ENCODE measurements at places on chromosomes 3 and 15. TPM values are rescaled to one million over a fixed set of nuclear protein-coding genes. Genes with fewer than 3 reads are reported as not detected.

Gene ATP8B4
- 0.89 TPM for total RNA-seq

Gene KCNMB2
- 7.9 TPM for total RNA-seq

Gene FBXW12
- not detected for total RNA-seq

Gene CFAP44
- 1.5 TPM for total RNA-seq

Gene C3orf52
- 10.9 TPM for total RNA-seq

Gene LRRC31
- total RNA-seq = not detected

Gene CCDC39
- total RNA-seq = not detected

Gene MANF
- 190 TPM for total RNA-seq

Gene THRB
- 1.3 TPM for total RNA-seq

Gene GUCA1C
- 0.39 TPM for total RNA-seq

Gene NR1I2
- not detected for total RNA-seq

Gene PDCD10
- 140 TPM for total RNA-seq

Gene AHSG
- not detected for total RNA-seq

GRCh38 chr15:66879531-66880368 lies 177.7 kb downstream of the SMAD6 start:
- peak; percentile 19 for DNase-seq

DNA sequence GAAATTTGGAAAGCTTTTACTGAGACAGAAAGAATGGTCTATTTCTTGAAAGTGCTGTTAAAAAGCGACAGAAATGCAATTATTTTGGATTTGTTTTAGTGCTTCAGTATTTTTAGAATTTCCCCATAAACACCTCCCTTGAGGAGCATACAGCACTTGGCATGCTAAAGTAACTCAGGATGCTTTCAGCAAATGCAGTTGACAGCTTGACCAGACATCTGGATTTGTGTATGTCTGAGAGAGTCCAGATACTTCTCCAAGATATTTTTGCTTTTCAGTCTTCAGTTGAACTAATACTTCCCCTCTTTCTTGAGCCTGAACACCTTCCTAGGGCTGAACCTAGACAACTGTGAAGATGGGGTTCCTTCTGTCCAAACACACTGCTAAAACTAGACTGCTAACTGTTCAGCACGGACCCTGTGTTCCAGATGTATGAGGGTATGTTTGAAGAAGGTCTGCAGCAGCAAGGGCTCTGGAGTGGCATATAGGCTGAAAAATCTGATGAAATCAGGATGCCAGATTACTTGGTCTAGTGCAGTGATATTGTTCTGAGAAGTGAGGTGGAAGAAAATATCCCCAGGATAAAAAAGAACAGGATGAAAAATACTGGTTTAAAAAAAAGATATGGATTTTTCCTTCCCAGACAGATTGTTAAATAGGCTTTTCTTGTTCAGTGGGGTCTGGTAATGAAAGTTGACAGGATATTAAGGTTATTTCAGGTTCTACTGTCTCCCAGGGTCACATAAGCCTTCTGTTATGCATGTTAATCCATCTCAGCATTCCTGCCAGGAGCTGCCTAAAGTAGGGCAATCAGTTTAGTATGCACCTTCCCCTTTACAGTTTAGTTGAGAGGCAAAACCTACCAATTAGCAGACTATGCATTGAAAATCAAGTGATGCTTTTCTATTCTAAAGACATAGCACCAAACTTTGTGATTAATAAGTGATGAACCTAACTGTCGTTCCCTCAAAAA lies 516.9 kb upstream of the TBL1XR1 start:
- no peak for DNase-seq

DNA sequence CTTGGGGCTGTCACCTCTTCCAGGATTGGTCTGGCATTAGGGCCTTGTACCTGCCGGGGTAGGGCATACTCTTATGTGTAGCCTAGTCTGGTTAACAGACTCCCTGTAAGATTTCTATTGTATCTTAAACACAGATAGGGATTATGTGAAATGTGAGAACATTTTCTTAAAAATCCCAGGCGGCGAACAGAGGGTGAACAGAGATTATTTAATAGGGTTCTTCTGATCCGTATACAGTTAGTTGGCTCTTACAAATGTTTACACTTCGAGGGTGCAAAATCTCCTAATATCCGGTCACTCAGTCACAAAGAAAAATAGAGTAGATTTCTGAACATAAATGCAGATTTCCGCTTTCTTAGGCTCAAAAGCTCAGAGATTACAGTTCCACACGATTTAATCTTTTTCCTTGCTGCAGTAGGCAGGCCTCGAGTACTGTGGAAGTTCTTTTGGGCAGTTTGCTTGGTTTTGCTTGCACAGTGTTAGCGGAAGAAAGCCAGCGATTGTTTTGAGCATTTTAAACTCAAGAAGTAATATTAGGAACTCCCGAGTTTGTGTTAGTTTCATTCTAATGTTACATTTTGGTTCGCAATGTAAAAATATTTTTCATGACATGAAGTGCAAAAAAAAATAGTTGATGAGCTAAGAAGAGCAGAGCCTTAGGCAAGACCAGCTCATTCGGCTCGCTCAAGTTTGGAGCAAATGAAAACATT lies 993 bp downstream of the PLCL2 start:
- DNase-seq = no peak

- DNase-seq = no peak
These were observed at the start of gene ATP2B2 for GRCh38 chr3:10505050-10505790. ATP2B2 (minus strand) TSS chr3:10505586; CDS start chr3:10449543, 56,043 bp downstream.

GRCh38 chr15:58241872-58242271 lies 103.7 kb downstream of the AQP9 start:
- DNase-seq = no peak

- DNase-seq = no peak
These were observed 26.9 kb upstream of the WDR72 start for GRCh38 chr15:53786401-53786800.

DNA sequence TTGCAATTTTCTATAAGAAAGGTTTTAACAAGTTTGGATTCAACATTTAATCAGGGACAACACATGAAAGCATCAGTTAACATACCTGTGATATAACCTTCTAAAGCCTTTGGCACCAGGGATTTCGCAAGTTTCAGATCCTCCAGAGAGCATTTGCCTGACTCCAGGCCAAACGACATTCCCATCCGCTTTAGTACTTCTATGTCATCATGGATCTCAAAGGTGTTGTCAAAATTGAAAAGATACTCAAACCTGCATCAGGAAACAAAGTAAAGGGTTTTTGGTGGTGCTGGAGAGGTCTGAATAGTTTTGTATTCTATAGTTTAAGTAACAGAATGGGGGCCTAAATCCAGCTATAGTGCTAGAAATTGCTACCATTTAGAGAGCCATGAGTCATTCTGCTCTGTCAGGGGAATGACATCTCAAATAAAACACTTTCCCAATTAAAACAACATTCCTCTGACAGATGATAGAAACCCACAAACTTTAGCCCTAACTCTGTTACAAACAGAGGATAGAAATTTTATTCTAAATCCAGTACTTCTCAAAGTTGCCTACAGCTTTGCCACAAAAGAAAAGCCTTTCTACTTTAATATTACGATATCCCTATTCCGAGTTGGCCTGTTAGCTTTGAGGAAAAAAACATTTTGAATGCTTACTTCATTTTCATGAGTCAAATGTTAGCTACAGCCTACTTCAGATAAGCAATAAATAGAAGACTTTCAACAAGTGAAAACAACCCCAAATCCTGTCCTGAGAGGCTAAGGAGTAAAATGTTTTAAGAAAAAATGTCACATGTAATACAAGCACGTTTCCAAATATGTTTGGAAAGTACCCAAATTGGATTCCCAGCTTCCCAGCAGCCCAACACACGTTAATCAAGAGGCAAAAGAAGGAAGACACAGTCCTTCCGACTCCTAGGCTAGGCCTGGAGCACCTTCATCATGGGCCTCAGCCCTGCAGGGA lies 83.4 kb downstream of the ATP1B3 start:
- DNase-seq = peak; percentile 91

GRCh38 chr15:40847223-40847961 lies 3.5 kb downstream of the SPINT1 start:
- peak; percentile 55 for DNase-seq

DNA sequence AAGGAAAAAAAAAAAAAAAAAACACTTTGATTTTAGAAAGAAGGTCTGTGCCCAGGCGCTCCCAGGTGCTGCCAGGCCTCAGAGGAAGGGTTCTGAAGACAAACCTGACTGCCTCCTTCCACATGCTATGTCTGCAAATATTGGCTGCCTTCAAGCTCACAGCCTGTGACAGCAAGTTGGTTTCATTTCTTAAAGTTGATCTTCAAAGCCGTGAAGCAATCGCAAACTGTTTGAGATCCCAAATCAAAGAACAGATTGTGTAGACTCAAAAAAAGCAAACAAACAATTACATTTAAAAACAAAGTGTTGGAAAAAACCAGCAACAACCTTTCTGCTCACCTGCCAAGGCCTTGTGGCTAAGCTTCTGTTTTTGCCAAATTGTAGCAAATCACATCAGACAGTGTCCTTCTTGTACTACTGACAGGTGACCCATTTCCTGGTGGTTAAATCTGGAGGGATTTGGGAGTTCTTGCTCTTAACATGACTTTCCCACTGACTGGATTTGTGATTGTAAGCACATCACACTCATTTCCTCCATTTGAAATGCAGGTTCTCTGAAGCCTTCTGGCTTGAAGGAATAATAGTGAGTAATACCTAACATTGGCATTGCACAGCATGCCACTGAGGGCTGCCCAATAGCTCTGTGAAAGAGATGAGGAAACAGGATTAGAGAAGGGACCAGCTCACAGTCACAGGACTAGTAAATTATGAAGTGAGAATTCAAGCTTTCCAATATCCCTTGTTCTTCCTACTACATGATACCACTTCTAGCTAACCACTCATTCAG lies 502.4 kb downstream of the LPP start:
- DNase-seq = peak; percentile 70

DNA sequence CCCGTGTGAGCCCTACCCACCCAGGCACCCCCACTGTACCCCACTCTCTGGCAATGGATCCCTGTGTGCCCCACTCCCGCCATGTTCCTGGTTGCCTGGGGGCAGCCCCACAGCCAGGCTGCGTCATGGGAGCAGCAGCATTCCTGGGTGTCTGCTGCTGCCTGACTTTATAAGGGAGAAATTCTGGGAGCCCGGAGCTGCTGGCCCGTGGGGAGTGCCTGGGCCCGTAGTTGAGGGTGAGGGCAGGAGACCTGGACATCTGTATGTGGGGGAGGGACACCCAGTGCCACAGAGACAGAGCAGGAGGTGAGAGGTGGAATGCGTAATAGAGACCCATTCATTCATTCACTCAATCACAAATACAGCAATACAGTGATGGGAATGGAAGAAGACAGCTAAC lies 15.1 kb downstream of the CSPG4 start:
- DNase-seq = peak; percentile 44

- DNase-seq = no peak
These were observed 2.7 kb upstream of the SELENOS start for GRCh38 chr15:101280007-101280406.

- DNase-seq = peak; percentile 56
These were observed 12.1 kb downstream of the IQGAP1 start for GRCh38 chr15:90400005-90400758.

DNA sequence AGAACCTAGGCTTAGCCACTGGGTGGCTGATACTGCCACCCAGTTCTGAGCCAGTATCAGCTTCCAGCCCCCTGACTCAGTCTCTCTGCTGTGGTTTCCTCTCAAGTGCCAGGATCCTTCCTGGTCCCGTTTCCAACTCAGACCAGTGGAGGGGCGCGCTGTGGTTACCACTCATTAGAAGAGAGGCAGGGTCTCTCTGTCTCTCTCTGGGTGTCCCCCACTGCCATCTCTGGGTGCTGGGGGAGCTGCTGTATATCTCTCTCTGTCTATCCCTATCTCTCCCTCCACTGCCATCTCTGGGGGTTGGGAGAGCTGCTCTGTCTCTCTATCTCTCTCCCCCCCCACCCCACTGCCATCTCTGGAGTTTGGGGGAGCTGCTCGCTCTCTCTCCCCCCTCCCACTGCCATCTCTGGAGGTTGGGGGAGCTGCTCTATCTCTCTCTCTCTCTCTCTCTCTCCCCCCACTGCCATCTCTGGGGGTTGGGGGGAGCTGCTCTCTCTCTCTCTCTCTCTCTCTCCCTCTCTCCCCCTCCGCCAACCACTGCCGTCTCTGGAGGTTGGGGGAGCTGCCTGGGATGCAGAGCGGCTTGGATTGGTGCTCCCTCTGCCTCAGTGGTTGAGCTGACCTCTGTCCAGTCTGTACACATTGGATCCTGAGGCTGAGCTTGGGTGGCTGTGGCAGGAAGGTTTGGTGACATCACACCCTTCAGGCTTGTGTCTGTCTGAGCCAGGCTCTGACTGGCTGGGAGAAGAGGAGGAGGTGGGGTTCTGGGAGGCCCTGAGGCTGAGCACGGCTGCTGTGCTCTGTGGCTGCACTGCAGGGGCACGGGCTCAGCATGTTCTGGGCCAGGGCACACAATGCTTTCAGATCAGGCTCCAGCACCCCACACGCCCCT lies 98.9 kb downstream of the APBA2 start:
- peak; percentile 56 for DNase-seq

GRCh38 chr3:151709847-151710246 lies 23.9 kb upstream of the AADACL2 start:
- DNase-seq = peak; percentile 82

DNA sequence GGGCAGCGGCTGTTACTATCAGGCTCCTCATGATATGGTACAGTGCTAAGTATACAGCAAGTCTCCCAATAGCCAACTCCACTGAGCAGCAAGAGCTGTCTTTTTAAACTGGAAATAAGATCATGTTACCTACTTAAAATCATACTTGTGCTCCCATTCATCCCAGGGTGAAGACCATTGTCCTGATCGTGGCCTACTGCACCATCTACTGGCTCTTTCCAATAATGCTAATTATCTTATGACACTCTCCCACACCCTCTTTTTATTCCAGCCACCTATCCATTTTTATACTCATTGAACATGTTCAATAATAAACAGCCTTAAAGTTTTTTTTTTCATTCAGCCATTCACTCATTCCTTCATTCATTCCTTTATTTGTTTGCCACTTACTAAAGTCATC lies 117.7 kb downstream of the GBE1 start:
- peak; percentile 30 for DNase-seq

DNA sequence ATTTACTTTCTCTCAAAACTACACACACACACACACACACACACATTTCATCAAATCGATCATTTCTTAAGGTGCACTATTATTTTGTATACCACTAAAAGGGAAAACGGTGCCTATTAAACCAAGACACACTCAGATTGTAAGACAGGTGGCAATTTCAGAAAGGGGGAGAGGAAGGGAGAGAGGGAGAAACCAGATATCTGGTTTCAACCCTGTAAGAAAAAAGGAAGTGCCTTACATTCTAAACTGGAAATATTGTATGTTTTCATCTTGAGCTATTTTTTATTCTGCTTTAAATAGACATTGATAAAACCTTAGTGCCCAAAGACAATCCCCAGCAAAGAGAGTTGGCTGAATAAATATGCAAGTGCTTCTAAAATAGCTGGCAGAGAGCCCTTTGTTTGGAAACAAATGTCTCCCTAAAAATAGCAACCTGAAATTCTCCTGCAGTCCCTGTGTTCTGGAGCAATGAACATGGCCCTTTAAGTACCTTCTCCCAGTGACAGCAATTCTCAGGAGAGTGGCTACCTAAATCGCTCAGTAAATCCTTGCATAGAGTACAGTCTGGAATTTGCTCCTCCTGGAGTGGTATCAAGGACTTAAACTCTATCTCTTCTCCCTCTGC lies 85.7 kb downstream of the RARB start:
- DNase-seq = no peak

- peak; percentile 91 for DNase-seq
These were observed 31.3 kb upstream of the BCL2L10 start for GRCh38 chr15:52143873-52144272.
